Muscle of leg (tissue), 16 donors: ENCODE measurements at places on chromosomes 12 and 14. TPM values are rescaled to one million over a fixed set of nuclear protein-coding genes. Genes with fewer than 3 reads are reported as not detected.

GRCh38 chr14:79510659-79511058, 700.6 kb downstream of the DIO2 start:
- H3K4me3 ChIP-seq = no peak overlapping the region
- no peak overlapping the region for H3K27ac ChIP-seq
- no peaks in the 10 kb centered on the region for H3K27me3 ChIP-seq

DNA sequence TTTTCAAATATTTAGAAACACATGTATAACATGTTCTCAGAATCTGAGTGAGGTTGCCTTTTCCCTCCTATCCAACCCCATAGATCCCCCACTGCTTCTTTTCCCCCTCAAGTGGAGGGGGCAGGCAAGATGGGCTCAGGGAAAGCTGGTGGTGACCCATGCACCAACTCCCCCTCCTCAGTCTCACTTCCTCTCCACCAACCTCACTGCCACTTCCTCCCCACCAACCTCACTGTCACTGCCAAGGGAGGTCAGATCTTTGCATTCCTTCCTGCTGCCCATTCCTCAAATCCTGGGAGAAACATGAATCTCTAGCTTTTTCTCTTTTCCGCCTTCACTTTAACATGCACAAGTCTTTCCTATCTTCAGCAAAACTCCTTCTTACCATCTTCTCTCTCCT, 48.7 kb downstream of the SPTB start:
- H3K36me3 ChIP-seq = no peaks in the 10 kb centered on the region
- H3K27ac ChIP-seq = peak overlapping the region; percentile 74
- H3K27me3 ChIP-seq = no peaks in the 10 kb centered on the region
- no peak for DNase-seq

SLC2A13 gene
- polyA plus RNA-seq = 3.7 TPM

DNA sequence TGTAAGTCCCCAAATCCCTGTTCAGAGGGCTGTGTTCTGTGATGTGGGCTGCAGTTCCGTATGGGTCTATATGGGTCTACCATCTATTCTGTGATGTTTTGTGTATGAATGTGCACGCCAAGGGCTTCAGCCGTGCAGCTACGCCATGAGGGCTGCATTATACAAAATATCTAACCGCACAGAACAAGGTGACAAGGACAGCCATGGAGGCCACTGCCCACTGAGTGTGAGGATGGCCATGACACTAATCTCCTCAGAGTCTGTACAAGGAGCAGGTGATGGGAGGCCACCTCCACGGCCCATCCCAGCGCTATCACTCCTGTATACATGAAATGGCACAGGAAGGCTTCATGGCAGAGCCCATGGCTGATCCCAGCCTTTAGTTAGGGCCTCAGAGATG, 102.0 kb downstream of the DICER1 start:
- no peak overlapping the region for H3K27ac ChIP-seq
- no peak for DNase-seq
- no peaks in the 10 kb centered on the region for H3K4me1 ChIP-seq
- H3K27me3 ChIP-seq = no peaks in the 10 kb centered on the region
- H3K36me3 ChIP-seq = no peaks in the 10 kb centered on the region

GRCh38 chr12:119208626-119209061, 29.9 kb downstream of the HSPB8 start:
- H3K27me3 ChIP-seq = no peaks in the 10 kb centered on the region
- peak overlapping the region; percentile 82 for H3K27ac ChIP-seq
- no peak overlapping the region for H3K4me3 ChIP-seq
- H3K36me3 ChIP-seq = no peaks in the 10 kb centered on the region

DNA sequence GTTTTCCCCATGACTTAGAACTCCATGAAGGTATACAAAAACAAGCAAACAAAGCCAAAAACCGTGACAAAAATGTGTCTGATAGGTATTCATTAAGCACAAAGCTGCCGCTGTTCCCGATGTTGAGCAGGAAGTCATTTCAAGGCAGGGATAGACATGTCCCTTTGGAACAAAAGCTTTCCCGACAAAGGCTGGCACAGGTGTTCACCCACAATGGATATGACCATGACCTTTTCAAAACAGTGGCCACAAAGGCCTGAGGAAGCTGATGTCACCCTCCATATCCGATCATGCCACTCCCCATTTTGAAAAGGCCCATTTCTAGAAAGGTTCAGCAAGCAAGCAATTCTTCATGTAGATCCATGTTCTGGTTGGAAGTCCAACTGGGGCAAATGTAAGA, 279.1 kb downstream of the BTG1 start:
- no peak overlapping the region for H3K27ac ChIP-seq
- peak; percentile 16 for DNase-seq
- H3K27me3 ChIP-seq = no peaks in the 10 kb centered on the region
